ENCODE measurements at places on chromosomes 11 and 22. TPM values are rescaled to one million over a fixed set of nuclear protein-coding genes. Genes with fewer than 3 reads are reported as not detected.

The CBLIF gene
- not detected for total RNA-seq

The AQP11 gene
- total RNA-seq, result 1.1 TPM

DNA sequence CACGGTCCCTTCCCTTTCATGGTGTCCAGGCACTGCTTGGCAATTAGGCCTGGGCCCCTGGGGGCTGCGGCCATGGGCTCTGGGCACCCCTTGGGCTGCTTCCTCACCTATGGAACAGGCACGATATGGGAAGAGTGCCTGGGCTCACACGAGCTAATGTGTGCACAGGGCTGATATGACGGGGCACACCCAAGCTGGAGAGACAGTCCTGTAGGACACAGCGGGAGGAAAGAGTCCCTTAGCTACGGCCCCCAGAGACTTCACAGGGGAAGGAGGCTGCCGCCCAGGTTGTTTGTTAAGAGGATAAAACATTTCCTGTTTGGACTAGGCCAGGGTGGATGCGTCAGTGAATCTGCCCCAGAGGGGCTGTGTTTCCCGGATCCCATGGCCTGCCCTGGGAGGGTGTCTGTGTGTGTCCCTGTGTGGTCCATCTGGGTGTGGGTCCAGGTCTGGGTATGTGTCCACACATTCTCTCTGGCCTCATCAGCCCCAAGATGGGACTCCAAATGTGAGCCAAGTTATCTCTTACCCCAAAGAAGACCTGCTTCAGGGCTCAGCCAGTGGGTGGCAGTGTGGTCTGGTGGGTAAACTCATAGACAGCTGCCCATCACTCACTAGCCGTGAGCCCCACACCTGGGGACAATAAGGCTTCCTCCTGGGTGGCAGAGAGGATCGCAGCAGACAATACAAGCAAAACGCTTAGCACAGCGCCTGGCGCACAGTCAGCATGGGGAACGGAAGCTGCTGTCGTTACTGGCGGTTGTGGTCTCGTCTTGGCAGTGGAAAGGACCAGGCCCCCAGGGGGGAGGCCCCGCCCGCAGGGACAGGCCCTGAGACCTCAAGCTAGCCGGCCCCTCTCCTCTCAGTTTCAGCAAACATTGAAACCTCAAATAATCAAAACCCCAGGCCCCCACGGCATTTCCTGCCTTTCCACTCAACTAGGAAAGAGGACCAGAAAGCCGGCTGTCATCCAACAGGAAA, 3.2 kb upstream of the EMID1 start:
- DNase-seq, result no peak

DNA sequence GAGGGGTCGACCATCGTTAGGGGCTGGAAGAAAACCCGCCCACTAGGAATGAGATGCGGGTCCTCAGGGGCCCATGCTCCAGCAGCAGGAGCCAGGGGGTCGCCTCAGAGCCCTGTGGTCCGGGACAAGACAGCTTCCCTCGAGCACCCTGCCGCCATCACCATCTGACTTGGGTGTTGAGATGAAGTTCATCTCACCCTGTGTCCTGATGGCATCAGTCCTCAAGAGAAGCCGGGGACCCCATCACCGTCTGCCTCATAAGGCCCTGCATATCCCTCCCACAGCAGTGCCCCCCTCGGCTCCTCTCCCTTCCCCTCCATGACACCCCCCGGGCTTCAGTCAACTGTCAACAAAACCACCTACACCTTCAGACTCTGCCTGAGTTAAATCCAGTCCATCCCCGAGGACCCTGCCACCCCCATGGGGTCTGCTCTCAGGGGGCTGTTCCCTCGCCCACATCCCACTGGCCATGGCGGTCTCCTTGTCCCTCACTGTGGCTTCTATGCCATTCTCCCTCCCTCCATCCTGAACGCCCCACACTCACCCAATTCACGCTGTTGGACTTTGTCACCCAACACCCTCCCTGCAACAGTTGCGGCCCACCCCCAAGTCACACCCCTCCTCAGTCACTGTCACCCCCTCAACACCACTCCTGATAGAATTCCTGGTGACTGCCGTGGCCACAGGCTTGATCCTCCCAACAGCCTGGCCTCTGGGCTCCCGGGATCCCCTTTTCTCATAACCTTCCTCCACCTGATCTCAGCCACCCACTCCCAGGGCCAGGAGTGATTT, 87.7 kb upstream of the RTL6 start:
- no peak for DNase-seq

The LRRC56 gene
- 0.69 TPM for total RNA-seq

The CYB5R3 gene
- total RNA-seq, result 32.9 TPM
